Heart right ventricle (tissue), 16 donors: ENCODE measurements at places on chromosomes 1 and 21. TPM values are rescaled to one million over a fixed set of nuclear protein-coding genes. Genes with fewer than 3 reads are reported as not detected.
A peak's percentile ranks its signal among the peaks of the same experiment; 100 is the strongest.

Gene DUSP12
- 6.3 TPM for total RNA-seq

Gene EDARADD
- total RNA-seq = 0.69 TPM

Gene SPATA1
- 1.7 TPM for total RNA-seq

Gene REN
- total RNA-seq = not detected

Gene EXTL1
- 15.9 TPM for total RNA-seq

Gene RORC
- total RNA-seq = 14.4 TPM

- DNase-seq = no peak
Observed at GRCh38 chr1:196873385-196873784, 14.5 kb upstream of the CFHR4 start.

GRCh38 chr1:199113265-199113869 lies 474.5 kb downstream of the PTPRC start:
- peak; percentile 29 for DNase-seq

DNA sequence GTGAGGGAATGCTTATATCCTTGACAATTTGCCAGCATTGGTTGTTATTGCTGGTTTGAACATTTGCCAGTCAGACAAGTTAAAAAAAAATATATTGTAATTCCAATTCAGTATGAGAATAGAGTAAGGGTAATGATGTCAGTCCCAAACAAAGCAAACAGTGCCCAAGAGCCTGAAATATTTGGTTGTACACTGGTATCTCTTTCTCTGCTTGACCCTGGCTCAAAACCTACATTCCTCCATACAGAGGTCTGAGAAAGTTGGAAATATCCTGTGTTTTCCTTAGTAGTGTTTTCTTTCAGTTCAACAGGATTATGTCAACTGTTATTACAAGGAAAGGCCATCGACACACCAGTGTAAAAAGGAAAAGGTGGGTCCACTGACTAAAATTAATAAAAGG lies 145.6 kb downstream of the MRPL39 start:
- DNase-seq = no peak

GRCh38 chr1:11985851-11986250 lies 5.6 kb downstream of the MFN2 start:
- DNase-seq = no peak

DNA sequence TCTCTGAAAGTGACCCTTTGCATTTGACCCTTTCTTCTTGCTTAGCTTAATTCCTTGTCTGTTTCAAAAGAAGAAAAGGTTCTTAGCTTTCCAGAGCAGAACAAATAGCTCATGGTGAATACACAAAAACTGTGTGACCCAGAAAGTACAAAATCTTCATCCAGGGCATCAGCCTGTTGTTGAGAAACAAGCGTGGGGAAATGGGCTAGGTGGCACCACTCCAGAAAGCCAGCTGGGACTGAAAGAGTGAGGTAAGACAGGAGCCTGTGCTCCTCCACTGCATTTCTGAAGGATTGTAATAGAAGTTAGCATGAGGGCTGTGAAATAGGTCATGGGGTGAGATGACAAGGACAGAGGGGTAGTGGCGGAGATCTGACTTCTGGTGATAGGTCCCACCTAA lies 45.8 kb downstream of the CYP2J2 start:
- DNase-seq = peak; percentile 40

DNA sequence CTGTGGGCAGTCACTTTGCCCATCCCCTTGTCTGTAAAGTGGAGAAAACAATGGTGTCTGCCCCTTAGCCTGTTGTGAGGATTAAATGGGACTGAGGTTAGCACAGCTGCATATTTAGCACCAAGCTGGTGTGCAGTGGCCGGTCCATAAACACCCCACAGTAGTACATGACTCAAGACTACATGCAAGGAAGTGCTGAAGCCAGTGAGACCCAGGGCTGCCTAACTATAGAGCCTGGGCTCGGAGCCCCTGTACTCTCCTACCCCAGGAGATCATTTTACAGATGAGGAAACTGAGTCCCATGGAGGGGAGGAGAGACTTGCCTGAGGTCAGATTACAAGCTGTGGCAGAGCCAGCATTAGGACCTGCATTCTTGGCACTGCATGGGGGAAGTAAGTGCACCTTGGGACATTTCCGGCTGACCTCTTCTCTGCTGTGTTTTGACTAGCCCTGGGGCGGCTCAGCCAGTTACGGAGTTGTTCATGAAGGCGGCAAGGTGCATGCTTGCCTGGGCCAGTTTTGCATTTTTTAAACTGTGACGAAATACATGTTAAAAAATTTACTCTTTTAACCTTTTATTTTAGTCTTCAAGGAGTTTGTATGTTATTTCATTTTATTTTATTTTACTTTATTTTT lies 3.2 kb downstream of the SERINC2 start:
- no peak for DNase-seq

DNA sequence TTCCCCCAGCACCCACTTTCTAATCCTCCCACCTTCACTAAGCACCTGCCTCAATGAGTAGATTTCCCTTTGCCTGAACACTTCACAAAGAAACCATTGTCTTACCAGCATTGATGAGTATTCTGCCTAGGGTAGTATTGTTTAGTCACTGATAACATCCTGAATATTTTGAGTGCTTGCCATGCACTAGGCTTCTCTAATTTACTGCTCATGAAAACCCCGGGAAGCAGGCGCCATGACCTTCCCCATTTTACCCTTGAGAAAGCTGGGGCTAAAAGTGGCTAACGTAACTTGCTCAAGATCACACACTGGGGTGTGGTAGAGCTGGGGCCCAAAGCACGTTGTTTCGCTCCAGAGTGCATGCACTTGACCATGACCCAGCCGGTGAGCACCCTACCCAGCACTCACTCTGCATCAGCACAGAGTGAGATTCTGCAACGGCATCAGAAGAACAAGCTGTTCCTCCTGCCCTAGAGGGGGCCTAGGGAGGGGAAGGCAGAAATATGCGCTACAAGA lies 10.6 kb upstream of the F3 start:
- no peak for DNase-seq

DNA sequence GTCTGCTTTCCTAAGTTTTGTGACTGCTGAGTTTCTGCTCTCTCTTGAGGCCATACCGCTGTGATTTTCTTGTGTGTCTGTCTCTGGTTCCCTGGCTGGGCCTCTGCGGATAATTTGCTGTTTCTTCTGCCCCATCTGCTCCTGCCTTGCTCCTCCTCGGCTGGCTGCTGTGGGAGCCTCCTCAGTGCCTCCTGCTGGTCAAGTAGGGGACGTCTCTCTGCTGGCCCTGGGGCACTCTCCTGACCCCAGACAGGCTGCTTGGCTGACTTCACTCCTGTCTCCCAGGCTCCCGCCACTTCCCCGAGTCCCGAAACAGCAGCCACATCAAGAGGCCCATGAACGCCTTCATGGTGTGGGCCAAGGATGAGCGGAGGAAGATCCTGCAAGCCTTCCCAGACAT lies 28.5 kb downstream of the ETNK2 start:
- DNase-seq = no peak

- peak; percentile 74 for DNase-seq
Observed at GRCh38 chr1:6205849-6206519, at the start of gene RNF207. TSS of gene RNF207 (plus strand) at chr1:6206119. CDS start at chr1:6206536, 417 bp downstream.

DNA sequence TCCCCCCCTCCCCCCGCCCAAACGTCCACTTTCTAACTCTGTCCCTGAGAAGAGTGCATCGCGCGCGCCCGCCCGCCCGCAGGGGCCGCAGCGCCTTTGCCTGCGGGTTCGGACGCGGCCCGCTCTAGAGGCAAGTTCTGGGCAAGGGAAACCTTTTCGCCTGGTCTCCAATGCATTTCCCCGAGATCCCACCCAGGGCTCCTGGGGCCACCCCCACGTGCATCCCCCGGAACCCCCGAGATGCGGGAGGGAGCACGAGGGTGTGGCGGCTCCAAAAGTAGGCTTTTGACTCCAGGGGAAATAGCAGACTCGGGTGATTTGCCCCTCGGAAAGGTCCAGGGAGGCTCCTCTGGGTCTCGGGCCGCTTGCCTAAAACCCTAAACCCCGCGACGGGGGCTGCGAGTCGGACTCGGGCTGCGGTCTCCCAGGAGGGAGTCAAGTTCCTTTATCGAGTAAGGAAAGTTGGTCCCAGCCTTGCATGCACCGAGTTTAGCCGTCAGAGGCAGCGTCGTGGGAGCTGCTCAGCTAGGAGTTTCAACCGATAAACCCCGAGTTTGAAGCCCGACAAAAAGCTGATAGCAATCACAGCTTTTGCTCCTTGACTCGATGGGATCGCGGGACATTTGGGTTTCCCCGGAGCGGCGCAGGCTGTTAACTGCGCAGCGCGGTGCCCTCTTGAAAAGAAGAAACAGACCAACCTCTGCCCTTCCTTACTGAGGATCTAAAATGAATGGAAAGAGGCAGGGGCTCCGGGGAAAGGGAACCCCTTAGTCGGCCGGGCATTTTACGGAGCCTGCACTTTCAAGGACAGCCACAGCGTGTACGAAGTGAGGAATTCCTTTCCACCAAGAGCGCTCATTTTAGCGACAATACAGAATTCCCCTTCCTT lies 158.1 kb downstream of the RUNX1 start:
- DNase-seq = no peak
